Activated CD4-positive, alpha-beta T cell treated with anti-CD3 and anti-CD28 coated beads, Interleukin-2, amount 10 ng/mL, durations not matched to agents 7 days and 5 days (primary cell): ENCODE measurements at places on chromosomes 1 and 21. TPM values are rescaled to one million over a fixed set of nuclear protein-coding genes. Genes with fewer than 3 reads are reported as not detected.

- H3K27me3 ChIP-seq, result peaks cover 5% of the 10 kb centered on the region
- H3K36me3 ChIP-seq, result no peaks in the 10 kb centered on the region
- H3K4me3 ChIP-seq, result no peak overlapping the region
- H3K27ac ChIP-seq, result no peak overlapping the region
- DNase-seq, result no peak
- H3K4me1 ChIP-seq, result no peaks in the 10 kb centered on the region
Observed at GRCh38 chr1:67956116-67956515, 94.3 kb downstream of the DIRAS3 start.

- H3K27ac ChIP-seq, result no peak overlapping the region
- peaks cover 20% of the 10 kb centered on the region for H3K4me1 ChIP-seq
- peaks cover 31% of the 10 kb centered on the region for H3K36me3 ChIP-seq
- no peak overlapping the region for H3K4me3 ChIP-seq
- H3K27me3 ChIP-seq, result no peaks in the 10 kb centered on the region
Observed at GRCh38 chr1:63636192-63637105, 43.2 kb downstream of the PGM1 start.

DNA sequence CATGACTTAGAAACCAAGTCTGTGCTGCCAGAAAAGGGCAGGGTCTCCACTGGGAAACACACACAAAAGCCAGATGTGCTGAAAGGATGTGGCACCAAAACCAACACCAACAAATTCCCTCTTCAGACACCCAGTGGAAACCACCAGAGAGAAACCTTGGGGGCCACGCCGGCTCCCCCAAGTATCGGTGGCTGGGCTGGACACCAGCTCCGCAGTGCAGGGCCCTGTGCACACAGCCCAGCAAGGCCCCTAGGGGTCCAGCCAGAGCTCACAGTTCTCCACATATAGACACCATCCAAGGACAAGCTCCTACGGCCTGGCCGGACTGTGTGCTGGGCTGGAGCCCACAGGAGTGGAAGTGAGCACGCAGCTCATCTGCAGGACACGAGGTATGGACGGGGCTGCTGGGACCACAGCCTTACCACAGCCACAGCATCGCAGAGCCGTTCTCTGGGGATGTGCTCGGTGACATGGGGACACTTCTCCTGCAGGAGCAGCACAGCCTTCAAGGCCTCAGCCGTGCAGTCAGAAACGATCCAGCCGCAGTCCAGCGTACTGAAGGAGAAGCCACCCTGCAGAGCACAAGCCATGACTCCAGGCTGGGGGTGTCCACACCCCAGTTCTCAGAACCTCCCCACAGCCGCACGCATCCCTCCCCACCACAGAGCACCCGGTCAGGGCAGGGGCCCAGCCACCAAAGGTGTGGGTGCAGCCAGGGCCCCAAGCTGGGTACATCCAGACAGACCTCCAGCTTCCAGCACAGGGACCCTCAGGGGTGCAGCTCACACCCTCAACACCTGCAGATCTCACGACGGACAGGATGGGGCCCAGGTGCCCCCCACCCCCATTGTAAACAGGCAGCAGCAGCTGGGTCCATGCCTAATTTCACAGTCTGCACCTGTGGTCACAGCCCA lies 21.3 kb downstream of the LSS start:
- H3K4me3 ChIP-seq, result no peak overlapping the region
- H3K36me3 ChIP-seq, result peaks cover 5% of the 10 kb centered on the region
- DNase-seq, result no peak
- no peaks in the 10 kb centered on the region for H3K4me1 ChIP-seq
- no peak overlapping the region for H3K27ac ChIP-seq
- H3K27me3 ChIP-seq, result no peaks in the 10 kb centered on the region

DNA sequence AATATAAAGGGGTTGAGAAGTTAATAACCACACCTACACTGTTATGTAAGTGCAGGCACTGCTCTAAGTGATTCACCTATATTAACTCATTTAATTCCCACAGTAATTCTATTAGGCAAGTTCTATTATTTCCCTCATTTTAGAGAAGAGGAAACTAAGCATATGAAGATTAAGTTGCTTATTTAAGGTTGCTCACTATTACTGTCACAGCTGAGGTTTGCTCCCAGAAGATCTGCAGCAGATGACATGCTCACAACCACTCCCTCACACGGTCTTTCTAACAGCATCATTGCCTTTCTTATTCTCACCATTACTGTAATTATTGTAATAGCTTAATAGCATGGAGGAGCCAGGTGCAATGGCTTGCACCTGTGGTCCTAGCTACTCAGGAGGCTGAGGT lies 196.4 kb upstream of the GREM2 start:
- no peak overlapping the region for H3K27ac ChIP-seq
- H3K27me3 ChIP-seq, result no peaks in the 10 kb centered on the region
- H3K4me1 ChIP-seq, result no peaks in the 10 kb centered on the region
- no peaks in the 10 kb centered on the region for H3K36me3 ChIP-seq
- DNase-seq, result no peak
- no peak overlapping the region for H3K4me3 ChIP-seq

The SHISAL2A gene
- 8.2 TPM for total RNA-seq

The ST6GALNAC5 gene
- total RNA-seq, result not detected

DNA sequence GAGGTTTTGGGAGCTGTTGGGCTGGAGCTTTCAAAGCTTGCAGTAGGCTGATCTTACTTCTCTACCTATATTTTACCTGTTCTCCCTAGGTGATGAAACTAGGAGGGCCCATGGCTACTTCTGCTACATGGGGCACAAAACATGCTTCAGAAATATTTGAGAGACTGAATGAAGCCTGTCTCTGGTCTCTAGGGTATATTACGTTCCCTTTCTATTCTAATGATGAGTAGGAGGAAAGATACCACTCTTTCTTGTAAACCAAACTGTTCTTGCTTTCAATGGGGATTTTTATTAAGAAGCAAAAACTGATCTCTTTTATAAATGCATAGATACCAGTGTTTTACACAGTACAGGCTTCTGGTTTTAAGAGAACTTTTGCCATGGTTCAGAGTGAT lies 103.1 kb downstream of the GALNT2 start:
- DNase-seq, result no peak
- H3K4me1 ChIP-seq, result peaks cover 38% of the 10 kb centered on the region
- H3K36me3 ChIP-seq, result no peaks in the 10 kb centered on the region
